ENCODE measurements at places on chromosomes 7 and 10. TPM values are rescaled to one million over a fixed set of nuclear protein-coding genes. Genes with fewer than 3 reads are reported as not detected.

Gene KNDC1
- total RNA-seq: 3.8 TPM

Gene STEAP1B
- total RNA-seq: 2.0 TPM

Gene NOM1
- 11.9 TPM for total RNA-seq

Gene MYH16
- total RNA-seq: not detected

DNA sequence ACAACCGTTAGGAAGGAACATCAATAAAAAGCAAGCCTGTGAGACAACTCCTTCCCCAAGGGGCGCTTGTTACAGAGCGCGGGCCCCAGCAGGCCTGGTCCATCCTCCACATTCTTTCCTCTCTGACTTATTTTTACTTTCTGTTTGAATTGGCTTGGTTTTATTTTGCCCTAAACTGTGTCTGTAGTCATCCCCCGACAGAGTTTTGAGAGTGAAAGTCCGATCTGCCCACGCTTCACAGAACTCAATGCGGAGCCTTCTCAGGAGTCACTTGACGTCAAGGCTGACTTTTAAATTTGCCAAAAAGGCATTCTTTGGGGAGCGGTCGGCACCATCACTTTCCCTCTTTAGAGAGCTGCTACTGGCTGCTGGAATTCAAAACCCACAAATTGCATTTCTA lies 150.1 kb upstream of the KLF6 start:
- peak; percentile 51 for ATAC-seq

GRCh38 chr10:126407831-126408230 lies 19.6 kb upstream of the ADAM12 start:
- no peak for ATAC-seq

- ATAC-seq: no peak
Measured at GRCh38 chr7:93219868-93220267, 6.4 kb downstream of the HEPACAM2 start.

DNA sequence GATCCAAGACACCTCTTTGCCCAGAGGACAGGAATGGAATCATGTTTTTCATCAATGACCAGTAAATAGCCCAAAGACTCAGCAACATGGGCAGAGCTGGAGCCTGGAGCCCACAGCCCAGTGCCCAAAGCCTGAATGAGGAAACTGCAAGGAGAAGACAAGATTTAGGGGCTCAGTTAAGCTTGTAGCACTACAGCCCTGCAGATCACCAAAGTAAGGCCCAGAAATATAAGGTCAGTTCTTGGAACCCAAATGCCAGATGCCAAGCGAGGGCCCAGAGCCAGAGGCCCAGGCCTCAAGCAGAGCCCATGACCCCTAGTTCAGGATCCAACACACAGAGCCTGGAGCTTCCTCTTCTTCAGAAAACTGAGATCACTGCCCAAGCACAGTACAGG lies 32.4 kb downstream of the MBL2 start:
- ATAC-seq: no peak

DNA sequence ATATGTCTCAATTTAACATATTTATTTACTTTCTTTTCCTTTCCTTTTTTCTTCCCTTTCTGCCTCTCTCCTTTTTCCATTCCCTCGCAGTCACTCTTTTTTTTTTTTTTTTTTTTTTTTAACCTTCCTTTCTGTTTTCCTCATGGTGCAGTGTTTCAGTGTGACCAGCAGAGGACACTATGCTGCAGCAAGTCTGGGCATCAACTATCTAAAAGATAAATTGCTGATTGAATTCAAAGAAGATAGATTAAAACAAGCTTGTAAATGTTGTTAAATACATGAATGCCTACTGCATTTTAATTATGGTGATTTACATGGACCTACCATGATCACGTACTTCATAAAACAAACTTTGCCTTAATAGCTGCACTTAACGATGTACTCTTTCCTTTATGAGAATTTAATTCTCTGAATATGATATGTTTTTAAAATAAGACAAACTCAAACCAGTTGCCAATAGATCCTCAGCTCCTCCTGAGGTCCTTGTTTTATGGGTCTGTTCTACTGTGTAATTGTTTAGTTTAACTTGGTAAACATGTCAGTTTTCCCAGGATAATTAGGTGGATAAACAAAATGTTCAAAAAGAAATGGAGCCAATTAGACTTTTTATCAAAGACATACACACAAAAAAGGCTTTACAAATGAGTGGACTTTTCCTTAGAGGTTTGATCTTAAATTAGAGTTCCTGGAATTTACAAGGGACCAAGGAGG lies 101.0 kb upstream of the AGR3 start:
- peak; percentile 55 for ATAC-seq

GRCh38 chr10:131655101-131655849 lies 245.5 kb upstream of the PPP2R2D start:
- peak; percentile 7 for ATAC-seq

- ATAC-seq: peak; percentile 14
Measured at GRCh38 chr10:5547931-5548660, 23.3 kb downstream of the CALML3 start.

DNA sequence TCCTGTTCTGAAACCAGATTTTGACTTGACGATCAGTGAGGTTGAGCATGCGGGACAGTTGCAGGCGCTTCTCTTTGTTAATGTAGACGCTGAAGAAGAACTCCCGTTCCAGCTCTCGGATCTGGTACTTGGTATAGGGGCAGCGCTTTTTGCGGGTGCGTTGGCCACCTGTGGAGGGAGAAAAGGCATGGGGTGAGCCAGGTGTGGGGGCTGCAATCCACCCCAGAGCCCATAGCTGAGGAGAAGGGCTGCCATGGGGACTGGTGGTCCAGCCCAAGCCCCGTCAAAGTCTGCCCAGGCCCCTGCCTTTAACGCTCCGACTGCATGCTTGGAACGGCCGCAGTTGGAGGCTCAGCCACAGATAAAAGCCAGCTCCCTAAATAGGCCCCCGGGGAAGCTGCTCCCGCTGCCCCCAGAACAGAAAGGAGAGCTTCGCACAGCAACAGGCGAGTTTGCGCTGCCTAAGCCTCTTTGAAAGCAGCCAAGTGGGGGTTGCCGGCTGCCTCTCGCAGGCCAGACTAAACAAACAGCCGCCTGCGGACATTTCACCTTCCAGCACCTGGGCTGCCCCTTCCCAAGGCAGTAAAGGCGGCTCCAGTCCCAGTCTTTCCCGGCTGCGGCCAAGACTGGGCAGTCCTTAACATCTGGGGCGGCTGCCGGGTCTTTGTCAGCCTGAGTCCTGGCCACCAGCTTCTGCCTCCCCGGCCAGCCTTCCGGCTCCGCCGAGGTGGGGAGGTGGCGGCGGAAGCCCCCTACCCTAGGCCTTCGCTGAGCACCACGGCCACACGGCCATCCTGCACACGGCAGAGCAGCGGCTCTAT lies 2.0 kb downstream of the HOXA11 start:
- no peak for ATAC-seq

- ATAC-seq: no peak
Measured at GRCh38 chr10:112713411-112713810, 236.6 kb upstream of the TCF7L2 start.

- no peak for ATAC-seq
Measured at GRCh38 chr7:28953633-28954032, 4.5 kb downstream of the TRIL start.

DNA sequence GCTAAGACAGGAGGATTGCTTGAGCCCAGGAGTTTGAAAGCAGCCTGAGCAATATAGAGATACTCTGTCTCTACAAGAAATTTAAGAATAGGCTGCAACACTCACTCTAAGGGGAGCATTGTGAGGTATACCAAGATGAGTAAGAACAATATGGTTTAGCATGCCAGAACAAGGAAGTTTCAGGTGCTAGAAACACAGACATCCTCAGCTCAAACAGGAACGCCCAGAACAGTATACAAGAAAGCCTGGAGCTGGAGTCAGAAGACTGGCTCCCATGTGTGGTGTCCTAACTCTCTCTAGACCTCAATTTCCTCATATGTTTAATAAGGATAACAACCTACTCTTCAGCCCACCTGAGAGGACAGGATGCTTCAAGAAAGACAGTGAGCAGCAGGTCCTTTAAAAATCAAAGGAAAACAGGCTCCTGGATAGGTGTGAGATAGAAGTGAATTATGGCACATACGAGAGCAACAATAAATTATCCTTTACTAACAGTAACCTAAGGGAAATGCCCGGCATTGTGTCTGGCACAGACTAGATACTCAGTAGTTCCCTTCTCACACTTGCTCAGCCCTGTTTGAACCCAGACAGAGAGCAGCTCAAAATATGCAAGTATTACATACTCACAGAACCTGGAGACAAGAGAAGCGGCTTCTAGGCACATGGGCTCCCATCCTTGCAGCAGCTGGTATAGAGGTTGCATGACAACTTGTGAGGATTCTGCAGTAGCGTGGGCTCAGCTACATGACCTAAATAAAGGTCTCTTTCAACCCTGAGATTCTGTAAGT lies 45.4 kb downstream of the KAT6B start:
- peak; percentile 97 for ATAC-seq

All from esophagus mucosa (tissue), 1 donor.